Astrocyte (in vitro differentiated cells and primary cell): ENCODE measurements at places on chromosomes 6 and 20. TPM values are rescaled to one million over a fixed set of nuclear protein-coding genes. Genes with fewer than 3 reads are reported as not detected.

- DNase-seq = no peak
These were observed 155.4 kb downstream of the SYCP2 start for GRCh38 chr20:59777814-59778575.

DNA sequence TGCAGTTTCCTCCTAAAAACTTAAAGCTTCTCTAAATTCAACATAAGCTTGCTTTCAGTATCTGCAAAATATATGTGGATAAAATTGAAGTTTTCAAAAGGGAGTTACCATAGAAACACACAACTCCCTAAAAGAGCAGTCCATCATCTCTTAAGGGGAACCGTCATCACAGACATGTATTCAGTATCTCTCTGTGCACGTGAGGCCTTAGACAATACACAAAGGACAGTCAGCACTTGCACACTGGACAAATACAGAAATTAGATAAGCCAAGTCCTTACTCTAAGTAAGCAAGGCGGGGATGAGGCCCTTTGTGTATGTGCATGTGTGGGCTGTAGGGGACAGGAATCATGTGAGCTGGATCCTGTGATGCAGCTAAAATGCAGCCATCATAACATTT lies 136.6 kb downstream of the BACH2 start:
- no peak for DNase-seq

GRCh38 chr20:10665791-10666190 lies 8.0 kb downstream of the JAG1 start:
- no peak for DNase-seq

GRCh38 chr6:131844243-131844841 lies 36.5 kb downstream of the ENPP1 start:
- no peak for DNase-seq

- peak; percentile 78 for DNase-seq
These were observed 9.1 kb downstream of the ZNFX1 start for GRCh38 chr20:49268600-49269365.

The NRN1 gene
- total RNA-seq = 0.82 and 1.0 TPM in 2 replicates
